ENCODE measurements at places on chromosomes 13 and 19.

GRCh38 chr13:45670189-45670885, 31.8 kb upstream of the CBY2 start:
- no peak for DNase-seq

- no peak for DNase-seq
Measured at GRCh38 chr19:55482967-55483705, 1.9 kb upstream of the NAT14 start.

DNA sequence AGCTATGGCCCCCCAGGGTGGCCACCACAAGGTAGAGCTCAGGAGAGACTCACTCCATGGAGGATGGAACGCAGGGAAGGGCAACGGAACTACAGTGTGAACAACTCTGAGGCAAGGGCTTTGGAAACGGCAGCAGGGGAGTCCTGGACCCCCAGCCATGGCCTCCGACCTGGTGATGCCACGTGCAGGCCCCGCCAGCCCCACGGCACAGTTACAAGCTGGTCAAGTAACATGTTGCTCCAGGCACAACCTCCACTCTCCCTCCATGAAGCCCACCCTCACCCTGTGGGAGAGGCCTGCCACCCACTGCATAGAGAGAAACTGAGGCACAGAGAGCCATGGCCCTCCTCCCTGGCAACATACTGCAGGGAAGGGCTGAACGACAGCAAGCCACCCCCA, 9.1 kb upstream of the CERS1 start:
- no peak for DNase-seq

- no peak for DNase-seq
Measured at GRCh38 chr19:29886586-29886985, 55.5 kb upstream of the URI1 start.
